ENCODE measurements at places on chromosomes 12 and 14. TPM values are rescaled to one million over a fixed set of nuclear protein-coding genes. Genes with fewer than 3 reads are reported as not detected.

Gene LMNTD1
- total RNA-seq = not detected

Gene RTL1
- 0.32 TPM for total RNA-seq

Gene RERG
- total RNA-seq = 0.22 TPM

Gene EDDM3A
- total RNA-seq = not detected

Gene TCL1B
- not detected for total RNA-seq

Gene SRRM4
- total RNA-seq = not detected

Gene TUBA1B
- 2,279 TPM for total RNA-seq

Gene ZNF705A
- total RNA-seq = not detected

Gene EXOC3L4
- 2.0 TPM for total RNA-seq

Gene RND1
- 14.4 TPM for total RNA-seq

Gene INSM2
- 0.08 TPM for total RNA-seq
